ENCODE measurements at places on chromosomes 5 and 9.

GRCh38 chr5:101102506-101102905 lies 199.4 kb upstream of the ST8SIA4 start:
- DNase-seq = no peak

GRCh38 chr9:84941792-84942191 lies 272.3 kb downstream of the NTRK2 start:
- no peak for DNase-seq

- no peak for DNase-seq
These were observed 29.2 kb upstream of the RXRA start for GRCh38 chr9:134297083-134297410.

DNA sequence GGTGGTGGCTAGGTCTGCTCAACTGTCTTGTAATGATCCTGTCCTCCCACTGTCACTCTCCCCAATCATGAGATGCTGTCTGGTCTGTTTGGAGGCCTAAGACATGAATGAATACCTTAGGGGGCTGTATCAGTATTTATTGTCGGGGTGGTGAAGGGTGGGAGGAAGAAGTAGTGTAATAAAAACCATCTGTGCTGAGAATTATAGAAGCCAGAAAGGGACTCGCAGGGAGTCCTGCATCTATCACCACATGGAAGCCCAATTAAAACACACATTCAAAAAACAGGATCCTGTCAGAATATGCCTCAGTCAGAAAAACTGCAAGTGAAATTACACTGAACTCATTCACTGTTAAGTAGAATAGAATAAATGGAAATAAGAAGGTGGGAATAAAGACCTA lies 1134.3 kb upstream of the C9orf72 start:
- no peak for DNase-seq

DNA sequence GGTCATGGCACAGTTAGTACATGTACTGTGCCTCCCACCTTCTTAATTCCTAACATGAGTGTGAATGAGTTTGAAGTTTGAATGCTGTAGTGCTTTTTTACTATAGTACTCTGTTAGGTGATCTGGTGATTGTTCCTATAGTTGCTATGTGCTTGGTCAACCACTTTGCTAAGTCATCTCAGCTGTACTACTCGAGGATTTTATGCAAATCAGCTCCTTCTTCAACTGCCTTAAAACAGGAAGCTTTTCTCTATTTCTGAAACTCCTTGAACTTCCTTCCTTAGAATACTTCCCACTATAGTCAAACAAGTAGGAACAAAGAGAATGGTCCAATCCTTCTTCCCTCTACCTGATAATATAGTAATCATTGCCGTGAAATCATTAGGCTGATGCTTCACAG lies 219.6 kb downstream of the CTNND2 start:
- no peak for DNase-seq

- no peak for DNase-seq
These were observed 24.9 kb upstream of the ADRA1B start for GRCh38 chr5:159891371-159891770.

- DNase-seq = no peak
These were observed 65.2 kb upstream of the RNU6ATAC start for GRCh38 chr9:134229466-134230091.

Measured in stimulated activated CD8-positive, alpha-beta memory T cell treated with anti-CD3 and anti-CD28 coated beads, Interleukin-7, amount 100 ng/mL, for 1 hour (primary cell).